Activated naive CD4-positive, alpha-beta T cell treated with anti-CD3 and anti-CD28 coated beads for 36 hours (primary cell): ENCODE measurements at places on chromosomes 1 and 21. TPM values are rescaled to one million over a fixed set of nuclear protein-coding genes. Genes with fewer than 3 reads are reported as not detected.

The BLZF1 gene
- 6.0 TPM for total RNA-seq

- no peak overlapping the region for H3K27ac ChIP-seq
- H3K4me1 ChIP-seq = no peaks in the 10 kb centered on the region
- no peaks in the 10 kb centered on the region for H3K36me3 ChIP-seq
- H3K4me3 ChIP-seq = no peak overlapping the region
- DNase-seq = no peak
Measured at GRCh38 chr1:236089046-236089773, 24.3 kb upstream of the NID1 start.

GRCh38 chr1:153536012-153536670 lies 350 bp upstream of the S100A6 start:
- H3K4me3 ChIP-seq = peak overlapping the region; percentile 86
- peaks cover 7% of the 10 kb centered on the region for H3K36me3 ChIP-seq
- H3K27me3 ChIP-seq = no peaks in the 10 kb centered on the region

DNA sequence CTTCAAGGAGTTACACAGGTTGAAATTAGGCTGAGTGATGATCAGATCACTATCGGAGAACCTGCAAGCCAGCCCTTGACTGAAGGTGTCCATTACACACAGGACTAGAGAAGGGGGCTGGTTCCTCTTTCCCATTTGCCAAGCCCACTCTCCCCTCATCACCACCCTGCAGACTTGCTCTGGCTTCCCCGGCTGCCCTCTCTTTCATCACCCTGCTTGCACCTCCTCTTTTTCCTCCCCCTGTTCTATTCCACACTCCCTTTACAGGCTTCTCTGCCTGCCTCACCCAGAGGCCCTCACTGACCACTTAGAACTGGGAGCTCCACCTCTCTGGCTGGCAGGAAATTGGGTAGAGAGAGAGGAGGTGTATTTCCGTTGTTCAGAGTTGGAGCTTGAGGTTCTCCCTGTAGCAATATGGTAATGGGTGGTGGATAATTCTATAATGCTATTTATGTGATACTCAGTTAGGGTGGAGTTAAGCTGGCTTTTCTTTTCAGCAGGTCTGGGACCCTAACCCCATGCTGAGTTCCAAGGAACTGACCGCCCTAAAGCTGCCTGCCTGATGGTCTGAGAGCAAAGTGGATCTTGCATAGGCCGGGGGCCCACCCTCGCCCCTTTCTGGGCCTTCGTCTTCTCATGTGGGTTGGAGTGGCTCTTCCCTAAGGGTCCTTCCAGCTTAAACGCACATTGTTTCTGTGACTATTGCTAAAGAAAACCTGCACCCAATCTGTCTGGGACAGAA lies 111.8 kb upstream of the ADAR start:
- no peak overlapping the region for H3K27ac ChIP-seq
- H3K27me3 ChIP-seq = no peaks in the 10 kb centered on the region
- peaks cover 23% of the 10 kb centered on the region for H3K4me1 ChIP-seq
- H3K36me3 ChIP-seq = no peaks in the 10 kb centered on the region
- no peak for DNase-seq

- H3K27ac ChIP-seq = no peak overlapping the region
- no peaks in the 10 kb centered on the region for H3K36me3 ChIP-seq
- peaks cover 17% of the 10 kb centered on the region for H3K27me3 ChIP-seq
- H3K4me3 ChIP-seq = no peak overlapping the region
- H3K4me1 ChIP-seq = peaks cover 2% of the 10 kb centered on the region
Measured at GRCh38 chr1:209882942-209883340, 55.1 kb upstream of the SYT14 start.

DNA sequence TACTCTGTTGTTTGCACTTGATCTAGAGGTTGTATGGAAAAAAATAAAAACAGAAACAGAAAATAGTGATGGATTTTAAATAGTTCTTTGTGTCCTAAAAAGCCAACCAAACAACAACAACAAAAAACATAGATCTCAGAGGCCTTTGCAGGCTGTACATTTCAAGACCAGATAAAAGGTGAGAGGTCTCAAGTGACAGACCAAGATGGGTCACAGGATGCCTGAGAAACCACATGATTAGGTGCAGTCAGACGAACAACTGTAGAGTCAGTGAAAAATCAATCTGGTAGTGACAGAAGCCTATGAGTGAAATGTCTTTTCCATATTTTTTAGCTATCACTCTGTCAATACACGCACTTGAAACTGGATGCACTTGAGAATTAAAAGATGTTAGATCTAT lies 193.5 kb upstream of the SAMSN1 start:
- no peak for DNase-seq
- H3K27ac ChIP-seq = no peak overlapping the region
- peaks cover under 1% of the 10 kb centered on the region for H3K27me3 ChIP-seq
- no peak overlapping the region for H3K4me3 ChIP-seq
- H3K4me1 ChIP-seq = peaks cover 24% of the 10 kb centered on the region
- no peaks in the 10 kb centered on the region for H3K36me3 ChIP-seq

DNA sequence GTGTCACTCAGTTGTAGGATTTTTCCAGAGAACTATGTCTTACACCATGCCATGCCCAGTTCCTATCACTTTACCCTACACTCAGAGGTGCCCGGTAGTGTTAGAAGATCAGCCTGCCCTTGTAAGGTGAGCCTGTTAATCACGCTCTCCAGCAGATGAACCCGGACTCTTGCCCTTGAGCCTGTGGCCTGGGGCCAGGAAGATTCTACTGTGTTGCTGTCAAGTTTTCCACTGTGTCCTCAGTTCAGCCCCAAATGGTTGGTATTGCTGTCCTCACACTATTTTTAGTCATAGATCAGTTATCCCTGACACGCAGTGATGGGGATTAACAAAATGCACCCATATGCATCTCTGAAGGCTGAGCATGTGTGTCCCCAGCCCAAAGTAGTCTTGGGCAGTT lies 105.0 kb upstream of the SPAG17 start:
- no peak overlapping the region for H3K4me3 ChIP-seq
- no peaks in the 10 kb centered on the region for H3K27me3 ChIP-seq
- no peak overlapping the region for H3K27ac ChIP-seq
- no peaks in the 10 kb centered on the region for H3K36me3 ChIP-seq
- no peak for DNase-seq
- H3K4me1 ChIP-seq = no peaks in the 10 kb centered on the region

The ETV3 gene
- 23.2 TPM for total RNA-seq
